Activated T-helper 17 cell treated with anti-CD3 and anti-CD28 coated beads, Interleukin-2, amount 50 U/mL, for 72 hours (primary cell): ENCODE measurements at places on chromosomes 16 and 17. TPM values are rescaled to one million over a fixed set of nuclear protein-coding genes. Genes with fewer than 3 reads are reported as not detected.

GRCh38 chr16:68902003-68902968, 59.0 kb downstream of the TANGO6 start:
- ATAC-seq, result no peak

GRCh38 chr17:55540414-55541091, 29.3 kb upstream of the SMIM36 start:
- ATAC-seq, result no peak

DNA sequence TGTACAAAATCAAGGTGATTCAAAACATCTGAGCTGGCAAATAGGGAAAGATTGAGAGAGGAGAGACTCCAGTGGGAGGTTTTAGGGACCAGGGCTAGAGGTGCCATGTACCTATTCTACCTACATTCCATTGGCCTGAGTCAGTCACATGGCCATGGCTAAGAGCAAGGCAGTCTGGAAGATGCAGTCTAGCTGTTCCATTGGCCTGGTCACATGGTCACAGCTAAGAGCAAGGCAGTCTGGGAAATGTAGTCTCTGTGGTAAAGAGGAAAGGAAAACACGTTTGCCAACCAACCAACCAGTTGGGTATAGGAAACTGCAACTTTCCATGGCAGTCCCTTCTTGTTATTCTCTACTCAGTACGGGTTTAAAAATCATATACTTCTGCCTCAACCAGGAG, 369.1 kb downstream of the XYLT1 start:
- peak; percentile 73 for ATAC-seq

DNA sequence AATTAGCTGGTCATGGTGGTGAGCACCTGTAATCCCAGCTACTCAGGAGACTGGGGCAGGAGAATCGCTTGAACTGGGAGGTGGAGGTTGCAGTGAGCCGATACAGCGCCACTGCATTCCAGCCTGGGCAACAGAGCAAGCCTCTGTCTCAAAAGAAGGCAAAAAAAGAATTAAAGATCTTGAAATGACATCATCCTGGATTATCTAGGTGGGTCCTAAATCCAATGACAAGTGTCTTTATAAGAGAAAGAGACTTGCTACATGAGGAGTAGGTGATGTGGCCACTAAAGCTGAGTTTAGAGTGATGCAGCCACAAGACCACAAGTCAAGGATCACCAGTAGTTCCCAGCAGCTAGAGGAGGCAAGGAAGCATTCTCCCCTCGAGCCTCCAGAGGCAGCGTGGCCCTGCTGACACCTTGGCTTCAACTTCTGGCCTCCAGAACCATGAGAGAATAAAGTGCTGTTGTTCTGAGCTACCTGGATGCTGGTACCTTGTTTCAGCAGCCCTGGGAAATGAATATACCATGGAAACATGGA, 15.8 kb downstream of the CIITA start:
- no peak for ATAC-seq

GRCh38 chr17:17379197-17379991, 76.2 kb downstream of the NT5M start:
- no peak for ATAC-seq

- ATAC-seq, result no peak
Observed at GRCh38 chr17:69492410-69493071, 78.0 kb downstream of the MAP2K6 start.

GRCh38 chr17:2380226-2380922, 20.5 kb downstream of the MNT start:
- no peak for ATAC-seq

DNA sequence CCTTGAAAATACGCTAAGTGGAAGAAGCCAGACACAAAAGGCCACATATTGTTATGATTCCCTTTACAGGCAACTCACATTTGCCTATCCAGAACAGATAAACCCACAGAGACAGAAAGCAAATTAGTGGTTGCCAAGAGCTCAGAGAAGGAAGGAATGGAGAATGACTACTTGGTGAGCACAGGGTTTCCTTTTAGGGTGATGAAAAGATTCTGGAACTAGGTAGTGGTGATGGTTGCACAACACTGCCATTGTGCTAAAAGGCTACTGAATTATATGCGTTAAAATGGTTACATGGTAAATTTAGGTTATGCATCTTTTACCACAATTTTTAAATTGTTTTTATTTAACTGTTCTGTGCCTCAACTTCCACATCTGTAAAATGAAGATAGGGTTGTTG, 4.4 kb downstream of the COPRS start:
- ATAC-seq, result no peak

GRCh38 chr17:66963521-66963908, 992 bp upstream of the CACNG4 start:
- ATAC-seq, result no peak

DNA sequence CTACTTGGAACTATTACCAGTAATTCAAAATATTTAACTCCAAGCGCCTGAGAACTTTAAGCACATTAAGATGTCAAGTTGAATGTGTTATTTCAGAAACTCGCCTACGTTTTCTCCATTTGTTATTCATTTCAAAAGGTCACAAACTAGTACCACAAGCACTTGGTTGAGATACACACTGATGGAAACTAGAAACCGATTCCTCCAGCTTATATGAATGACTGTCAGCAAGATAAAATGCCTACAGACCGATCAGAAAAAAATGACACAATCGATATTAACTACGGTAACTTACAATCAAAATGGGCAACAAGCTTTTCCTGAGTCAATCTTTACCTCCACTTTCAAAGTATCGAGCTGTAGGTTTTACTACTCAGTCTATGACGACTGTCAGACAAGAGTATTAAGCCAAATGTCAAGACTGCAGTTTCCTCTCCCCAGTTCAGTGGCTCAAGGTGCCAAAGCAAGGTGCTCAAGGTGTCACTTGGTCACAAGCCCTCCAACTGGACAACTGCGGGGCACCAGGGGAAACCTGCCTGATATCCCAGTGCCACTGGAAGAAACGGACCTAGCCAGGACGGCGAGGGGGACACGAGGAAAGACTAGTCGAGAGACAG, 678 bp downstream of the SRP68 start:
- peak; percentile 80 for ATAC-seq

GRCh38 chr16:86789621-86790051, 211.3 kb downstream of the FOXL1 start:
- no peak for ATAC-seq

DNA sequence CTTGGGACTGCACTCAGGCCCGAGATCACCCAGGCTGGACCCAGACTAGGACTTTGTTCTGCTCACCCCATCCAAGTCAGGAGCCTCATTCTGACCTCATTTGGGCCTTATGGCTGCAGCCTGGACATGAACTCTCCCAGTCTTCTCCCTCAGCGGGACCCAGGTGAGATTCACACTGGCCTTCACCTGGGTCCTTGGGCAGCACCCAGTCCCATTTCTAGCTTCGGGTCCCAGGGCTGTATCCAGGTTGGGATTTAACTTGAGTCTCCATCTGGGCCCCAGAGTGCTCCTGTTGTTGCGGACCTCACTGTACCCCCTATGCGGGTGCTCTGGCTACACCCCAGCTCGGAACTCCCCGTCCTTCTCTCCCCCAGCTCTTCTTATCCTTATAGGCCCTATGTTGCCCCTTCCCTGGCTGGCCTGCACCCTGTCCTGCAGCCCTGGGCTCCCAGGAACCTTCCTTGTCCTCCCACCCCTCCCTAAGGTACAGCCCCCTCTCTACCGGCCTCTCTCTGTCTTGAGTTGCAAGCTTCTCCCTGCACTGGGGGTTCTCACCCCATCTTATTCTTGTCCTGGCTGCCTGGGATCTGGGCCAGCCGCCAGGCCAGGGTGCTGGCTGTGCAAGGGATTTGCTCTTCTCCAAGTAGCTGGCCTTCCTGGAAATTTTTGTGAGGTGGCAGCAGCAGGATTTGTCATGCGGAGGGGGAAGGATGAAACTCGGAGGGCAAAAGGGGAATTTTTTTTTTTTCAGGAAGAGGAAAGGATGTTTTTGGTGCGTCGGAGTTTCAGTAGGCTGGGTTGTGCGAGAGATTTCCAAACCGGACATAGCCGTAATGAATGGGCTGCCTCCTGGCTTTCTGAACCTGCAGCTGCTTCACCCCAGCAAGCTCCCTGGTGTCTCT, 904 bp downstream of the MAP2K3 start:
- ATAC-seq, result no peak

GRCh38 chr16:88650749-88651275, at the start of gene CYBA:
CYBA (minus strand) TSS chr16:88651053; CDS start chr16:88651013, 40 bp downstream.
- peak; percentile 91 for ATAC-seq

GRCh38 chr16:9151074-9151473, 59.6 kb downstream of the HAPSTR1 start:
- no peak for ATAC-seq

- ATAC-seq, result no peak
Observed at GRCh38 chr16:57571098-57571497, 28.7 kb downstream of the ADGRG5 start.

DNA sequence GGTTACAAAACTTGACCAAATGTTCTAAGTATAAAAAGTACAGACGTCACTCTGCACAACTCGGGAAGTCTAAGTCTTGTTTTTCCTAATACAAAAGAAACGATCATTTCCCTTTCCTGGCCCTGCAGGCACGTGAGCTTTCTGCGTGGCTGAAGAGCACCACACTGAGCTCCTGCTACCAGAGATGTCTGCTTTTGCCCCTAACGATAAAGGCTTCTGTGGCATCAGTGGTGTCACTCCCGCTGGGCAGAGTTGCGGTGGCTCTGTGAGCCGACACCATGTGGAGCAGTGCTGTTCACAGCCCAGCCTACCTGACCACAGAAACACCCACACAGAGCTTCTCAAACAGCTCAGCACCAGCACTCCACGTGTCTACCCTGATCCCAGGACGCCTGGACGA, 20.5 kb downstream of the EMC8 start:
- ATAC-seq, result peak; percentile 80

- no peak for ATAC-seq
Observed at GRCh38 chr17:14417336-14417735, 116.5 kb downstream of the HS3ST3B1 start.

DNA sequence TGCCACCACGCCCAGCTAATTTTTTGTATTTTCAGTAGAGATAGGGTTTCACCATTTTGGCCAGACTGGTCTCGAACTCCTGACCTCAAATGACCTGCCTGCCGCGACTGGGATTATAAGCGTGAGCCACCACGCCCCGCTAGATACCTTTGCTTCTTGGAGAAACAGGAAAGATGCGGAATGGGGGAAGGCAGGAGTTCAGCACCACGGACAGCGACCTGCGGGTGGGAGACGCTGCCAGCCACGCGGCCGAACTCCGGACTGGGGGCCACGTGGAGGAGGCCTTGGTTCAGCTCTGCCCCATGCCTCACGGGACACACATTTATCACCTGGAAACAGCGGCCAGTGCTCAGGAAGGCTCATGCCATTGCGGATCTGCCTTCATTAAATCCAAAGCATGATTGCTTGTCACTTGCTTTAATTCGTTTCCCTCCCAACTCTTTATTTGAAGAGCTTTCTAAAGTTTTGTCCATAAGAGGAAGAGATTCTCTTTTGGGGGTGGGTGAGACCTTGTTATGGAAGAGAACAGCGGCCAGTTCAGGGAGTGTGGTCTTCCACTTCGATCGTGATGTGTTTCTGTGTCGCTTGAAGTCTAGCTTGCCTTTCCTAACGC, 219.9 kb downstream of the ENGASE start:
- ATAC-seq, result no peak

GRCh38 chr17:17403899-17404576, 72.8 kb upstream of the MED9 start:
- ATAC-seq, result peak; percentile 73

DNA sequence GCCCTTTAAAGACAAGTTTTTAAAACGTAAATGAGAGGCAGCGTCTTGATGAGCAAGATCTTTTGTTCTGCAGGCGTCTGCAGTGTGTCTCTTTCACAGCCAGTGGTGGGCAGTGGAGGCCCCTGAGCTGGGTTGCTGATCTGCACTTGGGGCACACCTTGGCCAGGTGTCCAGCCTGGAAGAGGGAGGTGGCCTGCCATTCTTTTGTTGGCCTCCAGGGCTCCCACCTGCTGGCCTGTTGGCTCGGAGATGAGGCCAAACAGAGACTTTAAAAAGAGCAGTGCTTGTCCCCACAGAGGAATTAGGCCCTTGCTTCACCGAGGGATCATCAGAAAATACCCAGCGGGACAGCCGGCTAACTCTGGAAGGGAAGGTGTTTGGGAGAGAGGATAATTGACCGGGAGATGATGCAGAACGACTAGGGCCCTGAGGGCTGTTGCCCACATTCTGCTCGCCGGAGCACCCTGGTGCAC, 145.9 kb upstream of the PLCG2 start:
- peak; percentile 77 for ATAC-seq

GRCh38 chr16:89805136-89805905, 11.1 kb downstream of the FANCA start:
- no peak for ATAC-seq

DNA sequence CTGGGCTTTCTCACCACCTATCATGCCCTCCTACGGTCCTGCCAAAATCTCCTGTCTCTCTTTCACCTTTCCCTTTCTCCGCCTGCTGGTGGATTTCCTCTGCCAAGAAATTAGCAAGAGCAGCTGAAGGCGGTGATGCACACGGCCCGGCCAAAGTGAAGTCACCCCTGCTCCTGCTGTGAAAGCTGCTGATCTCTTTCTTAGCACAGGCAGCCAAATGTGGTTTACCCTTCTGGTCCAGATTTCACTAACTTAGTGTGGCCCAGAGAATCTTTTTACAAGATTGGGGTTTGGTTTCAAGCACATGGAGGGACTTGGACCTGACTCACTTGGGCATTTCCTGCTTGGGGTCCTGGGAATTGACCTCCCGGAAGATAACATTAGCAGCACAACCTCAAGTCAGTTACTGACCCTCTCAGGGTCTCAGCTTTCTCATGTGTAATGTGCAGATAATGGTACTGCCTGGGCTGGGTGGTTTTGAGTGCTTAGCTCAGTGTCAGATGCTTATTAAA, 155.7 kb downstream of the SOCS1 start:
- peak; percentile 83 for ATAC-seq

DNA sequence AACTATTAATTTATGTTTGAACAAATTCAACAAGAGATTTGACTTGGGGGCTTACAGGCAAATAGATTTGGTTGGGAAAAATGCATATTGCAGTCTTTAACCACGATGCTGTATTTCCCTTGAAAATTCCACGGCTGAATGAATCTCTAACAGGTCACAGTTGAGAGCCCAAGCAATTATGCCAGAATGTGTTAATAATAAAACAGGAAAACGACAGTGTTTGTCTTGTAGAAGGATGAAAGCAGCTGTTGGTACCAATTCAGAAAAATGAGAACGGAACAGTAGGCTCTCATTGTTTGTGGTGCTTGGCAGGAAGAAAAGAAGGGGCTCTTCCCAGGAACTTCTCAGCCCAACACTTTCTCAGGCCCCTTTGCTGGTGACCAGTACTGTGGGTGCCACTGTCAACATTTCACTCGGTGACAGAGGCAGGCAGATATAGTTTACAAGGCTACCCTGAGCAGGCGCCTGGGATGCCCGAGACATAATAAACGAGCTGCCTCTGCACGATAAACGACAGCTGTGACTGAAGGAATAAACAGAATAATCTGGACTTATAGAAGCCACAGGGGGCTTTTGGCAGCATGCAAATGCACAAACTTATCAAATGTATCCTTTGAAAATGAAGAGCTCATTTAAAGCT, 387.1 kb downstream of the HS3ST4 start:
- ATAC-seq, result no peak

The TP53TG3 gene
- not detected for total RNA-seq

The ACSM2B gene
- not detected for total RNA-seq

The TMIGD1 gene
- not detected for total RNA-seq

The G6PC1 gene
- not detected for total RNA-seq

The SMIM36 gene
- total RNA-seq, result not detected

The METRN gene
- 8.4 TPM for total RNA-seq

The EVPLL gene
- total RNA-seq, result not detected

The NPIPA8 gene
- total RNA-seq, result 35.7 TPM
